ENCODE measurements at places on chromosomes 4 and X.

DNA sequence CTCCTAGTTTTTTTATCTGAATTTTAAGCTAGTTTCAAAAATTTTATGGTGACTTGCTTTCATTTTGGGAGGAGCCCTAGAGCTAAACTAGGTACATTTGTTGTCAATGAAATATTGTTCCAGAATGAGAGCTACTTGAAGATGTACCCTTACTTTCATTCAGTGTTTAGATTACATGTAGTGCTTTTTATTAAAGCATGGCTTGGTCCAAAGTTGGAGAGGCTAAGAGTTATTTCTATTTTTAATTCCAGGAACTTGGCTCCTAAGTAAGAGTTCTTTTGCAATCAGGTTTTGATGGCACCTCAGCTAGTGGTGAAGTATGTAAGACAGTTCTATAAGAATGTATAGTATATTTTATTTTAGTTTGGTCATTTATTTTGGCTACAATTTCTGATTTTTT is 165.5 kb downstream of the PRR32 start:
- DNase-seq = no peak

- DNase-seq = no peak
Measured at GRCh38 chrX:44062840-44063239, 89.7 kb upstream of the NDP start.

DNA sequence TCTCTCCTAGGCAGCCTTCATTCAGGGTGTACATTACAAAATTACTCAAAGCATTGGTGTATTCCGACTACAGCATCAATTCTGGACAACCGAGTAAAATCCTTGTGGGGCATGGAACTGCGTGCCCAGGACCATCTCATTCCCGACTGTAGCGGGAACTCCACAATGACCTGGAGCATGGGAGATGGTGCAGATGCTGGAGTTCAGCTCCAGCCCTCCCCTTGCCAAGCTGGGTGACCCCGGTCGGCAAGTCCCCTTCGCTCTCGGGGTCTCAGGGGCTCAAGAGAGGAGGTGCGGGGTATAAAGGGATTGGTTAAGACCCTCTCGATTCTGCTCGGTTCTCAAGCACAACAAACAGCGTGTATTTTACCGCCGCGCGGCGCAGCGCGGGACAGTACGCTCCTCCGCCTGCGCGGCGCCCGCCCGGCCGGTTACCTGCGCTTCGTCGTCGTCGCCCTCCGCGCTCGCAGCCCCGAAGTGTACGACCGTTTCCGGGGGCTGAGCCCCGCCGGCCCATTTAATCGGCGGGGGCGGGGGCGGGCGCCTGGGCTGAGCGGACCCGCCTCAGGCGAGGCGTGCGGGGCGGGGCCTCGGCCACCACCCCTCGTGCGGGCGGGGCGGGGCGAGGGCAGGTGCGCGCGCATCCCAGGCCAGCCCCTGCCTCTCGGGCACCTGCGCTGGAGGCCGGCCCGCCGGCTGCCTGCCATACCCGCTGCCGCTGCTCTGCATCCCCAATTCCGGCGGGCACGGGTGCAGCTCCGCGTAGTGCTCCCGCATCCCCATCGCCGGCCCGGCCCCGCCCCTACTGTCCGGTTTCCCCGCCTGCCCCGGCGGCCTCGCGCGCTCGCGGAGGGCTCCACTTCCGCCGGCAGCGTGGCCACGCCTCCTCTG is at the start of gene G6PD:
Gene G6PD, minus strand, starts transcription at position 493 of the 891 bp plus-strand sequence. CDS start 691 bp downstream, outside the sequence.
- DNase-seq = peak; percentile 37

GRCh38 chr4:28523681-28524190 is 1663.1 kb downstream of the STIM2 start:
- DNase-seq = no peak

GRCh38 chr4:136925203-136925602 is 607.1 kb downstream of the PCDH18 start:
- no peak for DNase-seq

GRCh38 chr4:39976945-39977488 is 694 bp downstream of the PDS5A start:
- no peak for DNase-seq

GRCh38 chr4:100782356-100782755 is 264.5 kb upstream of the EMCN start:
- no peak for DNase-seq

GRCh38 chrX:32455704-32456103 is 755.6 kb downstream of the DMD start:
- DNase-seq = no peak

- peak; percentile 72 for DNase-seq
Measured at GRCh38 chr4:126241634-126242033, 926.9 kb downstream of the FAT4 start.

DNA sequence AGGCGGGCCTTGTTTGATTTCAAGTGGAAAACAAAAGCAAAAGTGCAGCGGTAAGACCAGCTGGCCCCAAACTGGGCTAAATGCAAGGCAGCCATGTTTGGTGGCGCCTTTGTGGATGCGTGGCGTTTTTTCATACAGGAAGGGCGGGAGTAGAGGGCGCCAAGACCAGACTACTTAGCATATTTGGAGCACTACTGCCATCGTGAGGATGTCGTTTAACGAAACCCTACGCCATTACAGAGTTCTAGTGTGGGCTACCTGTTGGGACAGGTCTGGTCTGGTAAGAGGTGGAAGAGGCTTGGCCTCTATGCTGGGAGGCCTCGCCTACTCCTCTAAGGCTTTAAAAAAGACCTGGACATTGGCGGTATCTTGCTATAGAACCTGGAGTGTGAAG is 230.7 kb upstream of the STK26 start:
- peak; percentile 23 for DNase-seq

DNA sequence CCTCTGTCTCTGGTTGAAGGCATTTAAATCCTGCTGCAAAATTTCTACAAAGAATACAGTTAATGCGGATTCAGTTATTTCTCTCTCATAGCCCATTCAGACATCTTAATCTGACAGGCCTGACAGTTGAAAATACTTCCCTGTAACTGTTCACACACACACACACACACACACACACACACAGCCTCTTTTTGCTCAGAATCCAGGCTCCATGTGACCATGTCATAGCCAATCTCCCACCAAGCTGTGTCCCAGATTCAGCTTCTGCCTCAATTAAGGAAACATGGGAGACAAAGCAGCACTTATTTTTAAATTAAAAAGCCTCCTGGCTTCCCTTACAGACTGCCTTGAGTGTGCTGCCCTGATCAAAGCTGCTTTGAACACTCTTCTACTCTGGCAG is 49.3 kb upstream of the EFHC2 start:
- DNase-seq = no peak

DNA sequence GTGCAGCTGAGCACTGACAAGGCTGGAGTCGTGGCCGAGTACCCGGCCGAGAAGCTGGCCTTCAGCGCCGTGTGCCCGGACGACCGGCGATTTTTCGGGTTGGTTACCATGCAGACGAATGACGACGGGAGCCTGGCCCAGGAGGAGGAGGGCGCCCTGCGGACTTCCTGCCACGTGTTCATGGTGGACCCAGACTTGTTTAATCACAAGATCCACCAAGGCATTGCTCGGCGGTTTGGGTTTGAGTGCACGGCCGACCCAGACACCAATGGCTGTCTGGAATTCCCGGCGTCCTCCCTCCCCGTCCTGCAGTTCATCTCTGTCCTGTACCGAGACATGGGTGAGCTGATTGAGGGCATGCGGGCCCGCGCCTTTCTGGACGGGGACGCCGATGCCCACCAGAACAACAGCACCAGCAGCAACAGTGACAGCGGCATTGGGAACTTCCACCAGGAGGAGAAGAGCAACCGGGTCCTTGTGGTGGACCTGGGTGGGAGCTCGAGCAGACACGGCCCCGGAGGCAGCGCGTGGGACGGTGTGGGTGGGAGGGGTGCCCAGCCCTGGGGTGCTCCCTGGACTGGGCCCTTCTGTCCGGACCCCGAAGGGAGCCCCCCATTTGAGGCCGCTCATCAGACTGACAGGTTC is 24.3 kb downstream of the RGS12 start:
- DNase-seq = no peak

GRCh38 chr4:159042868-159043267 is 60.0 kb upstream of the RAPGEF2 start:
- no peak for DNase-seq

GRCh38 chrX:28847423-28847822 is 260.2 kb downstream of the IL1RAPL1 start:
- DNase-seq = no peak

GRCh38 chrX:67544281-67545035 is 637 bp downstream of the AR start:
- DNase-seq = no peak

GRCh38 chr4:169492436-169493163 is 119.8 kb downstream of the NEK1 start:
- peak; percentile 35 for DNase-seq

GRCh38 chr4:48467442-48467841 is 15.7 kb upstream of the SLC10A4 start:
- DNase-seq = no peak

DNA sequence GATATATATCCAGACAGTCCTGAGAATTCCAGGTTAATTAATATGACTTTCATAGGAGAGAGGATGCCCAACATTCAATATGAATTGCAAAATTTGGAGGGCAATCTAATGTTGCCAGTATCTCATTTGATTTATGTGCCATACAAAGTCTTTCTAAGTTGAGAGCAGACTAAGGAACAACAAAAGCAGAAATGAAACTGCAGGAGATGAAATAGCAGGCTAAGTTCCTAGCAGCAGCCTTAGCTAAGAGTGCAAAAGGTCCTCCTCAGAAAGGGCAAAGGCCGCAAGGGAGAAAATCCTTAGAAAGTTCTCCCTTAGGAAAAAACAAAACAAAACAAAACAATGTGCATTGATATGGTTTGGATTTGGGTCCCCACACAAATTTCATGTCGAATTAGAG is 602.9 kb upstream of the HTR2C start:
- no peak for DNase-seq

- no peak for DNase-seq
Measured at GRCh38 chr4:46441136-46441859, 51.4 kb upstream of the GABRA2 start.

DNA sequence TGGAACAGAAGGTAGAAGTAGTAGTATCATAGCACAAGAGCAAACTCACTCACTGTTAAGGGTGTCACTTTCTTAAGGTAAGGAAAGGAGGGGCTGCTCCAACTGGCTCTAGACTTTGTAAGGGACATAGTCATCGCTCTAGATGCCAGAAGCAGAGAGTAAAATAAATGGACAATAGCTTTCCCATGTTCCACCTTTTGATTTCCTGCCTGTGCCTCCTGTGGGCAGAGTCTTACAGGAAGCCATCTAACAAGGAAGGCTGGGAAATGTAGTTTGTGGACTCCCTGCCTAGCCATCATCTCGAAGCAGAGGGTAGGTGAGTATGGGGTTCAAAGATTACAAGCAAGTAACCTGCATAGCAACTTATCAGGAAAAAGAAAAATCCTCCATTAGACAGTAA is 1.7 kb upstream of the METTL14 start:
- no peak for DNase-seq

DNA sequence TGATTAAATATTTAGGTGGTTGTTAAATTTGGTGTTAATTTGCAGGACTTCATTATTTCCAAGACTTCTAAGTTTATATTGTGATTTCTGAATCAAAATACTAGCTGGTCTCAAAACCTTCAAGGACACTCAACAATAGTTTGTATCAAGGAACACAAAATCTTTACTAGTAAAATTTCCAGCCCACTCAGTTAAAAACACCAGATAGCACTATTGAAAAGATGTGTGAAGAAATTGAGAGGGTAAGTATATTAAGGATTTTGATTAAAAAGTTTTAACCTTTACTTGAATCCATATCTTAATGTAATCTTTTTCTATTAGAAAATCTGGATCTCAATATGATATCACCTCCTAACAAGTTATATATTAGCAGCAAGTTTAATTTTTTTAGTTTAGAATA is 89.3 kb upstream of the UGT8 start:
- no peak for DNase-seq

GRCh38 chrX:5898463-5898862 is 330.2 kb downstream of the NLGN4X start:
- DNase-seq = no peak

GRCh38 chr4:108619372-108620100 is 840 bp upstream of the RPL34 start:
- no peak for DNase-seq

DNA sequence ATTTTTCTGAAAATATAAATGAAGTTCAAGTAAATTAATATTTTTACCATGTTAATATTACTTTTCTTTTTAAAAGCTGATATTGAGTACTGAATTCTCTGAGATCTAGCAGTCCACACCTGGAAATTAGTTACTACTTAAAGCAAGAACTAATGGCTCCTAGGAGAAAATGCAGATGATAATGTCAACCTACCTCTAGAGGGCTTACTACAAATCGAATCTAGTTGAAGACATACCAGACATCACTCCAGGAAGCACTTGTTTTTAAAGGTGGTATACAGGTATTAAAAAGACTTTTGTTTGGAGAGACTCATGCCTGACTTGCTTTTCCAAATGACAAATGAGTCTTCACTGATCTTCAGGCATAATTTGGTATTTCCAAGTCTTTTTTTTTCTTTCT is 516.4 kb upstream of the BOD1L1 start:
- no peak for DNase-seq

DNA sequence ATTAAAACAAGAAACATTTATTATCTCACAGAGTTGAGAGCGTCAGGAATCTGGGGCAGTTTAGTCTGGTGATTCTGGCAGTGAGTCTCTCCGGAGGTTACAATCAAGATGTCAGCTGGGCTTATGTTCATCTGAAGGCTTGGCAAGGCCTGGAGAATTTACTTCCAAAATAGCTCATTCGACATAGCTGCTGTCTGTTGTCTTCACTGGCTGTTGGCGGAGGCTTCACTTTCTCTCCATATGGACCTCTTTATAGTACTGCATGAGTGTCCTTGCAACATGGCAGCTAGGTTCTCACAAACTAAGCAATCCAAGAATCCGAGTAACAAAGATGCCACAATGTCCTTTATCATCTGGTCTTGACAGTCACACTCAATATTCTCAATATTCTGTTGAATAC is 70.2 kb upstream of the ADGRL3 start:
- no peak for DNase-seq

DNA sequence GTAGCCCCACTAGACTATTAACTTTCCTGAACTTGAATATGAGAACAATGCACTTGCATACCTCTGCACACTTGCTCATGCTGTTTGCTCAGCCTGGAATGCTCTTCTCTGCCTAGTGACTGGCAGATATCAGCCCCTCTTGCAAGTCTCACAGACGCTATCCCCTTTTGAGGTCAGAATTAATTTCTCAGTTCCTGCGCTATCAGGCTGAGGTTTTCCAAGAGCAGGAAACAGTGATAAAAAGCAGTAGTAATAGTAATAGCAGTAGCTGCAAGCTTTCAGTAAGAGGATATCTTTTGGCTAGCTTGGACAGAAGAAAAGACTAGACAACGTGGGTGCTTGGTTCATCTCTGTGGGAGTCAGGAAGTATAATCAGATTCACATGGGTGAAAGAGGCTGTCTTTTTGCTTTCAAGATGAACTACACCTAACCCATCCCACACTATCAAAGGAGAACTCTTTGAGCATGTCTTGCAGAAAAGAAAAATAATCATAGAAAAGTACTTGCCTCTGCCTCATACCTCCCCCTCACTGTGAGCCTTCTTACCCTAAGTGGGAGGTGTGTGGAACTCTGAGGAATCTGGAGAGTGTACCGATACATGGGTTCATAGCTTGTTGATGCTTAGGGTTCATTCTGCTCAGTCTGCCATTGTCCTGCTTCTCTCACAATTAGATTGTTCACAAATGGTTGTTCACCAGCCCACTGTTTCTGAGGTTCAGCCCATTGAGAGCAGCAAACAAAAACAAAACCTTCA is 11.3 kb upstream of the DRP2 start:
- peak; percentile 39 for DNase-seq
